ENCODE measurements at places on chromosomes 11 and 22.
A peak's percentile ranks its signal among the peaks of the same experiment; 100 is the strongest.

DNA sequence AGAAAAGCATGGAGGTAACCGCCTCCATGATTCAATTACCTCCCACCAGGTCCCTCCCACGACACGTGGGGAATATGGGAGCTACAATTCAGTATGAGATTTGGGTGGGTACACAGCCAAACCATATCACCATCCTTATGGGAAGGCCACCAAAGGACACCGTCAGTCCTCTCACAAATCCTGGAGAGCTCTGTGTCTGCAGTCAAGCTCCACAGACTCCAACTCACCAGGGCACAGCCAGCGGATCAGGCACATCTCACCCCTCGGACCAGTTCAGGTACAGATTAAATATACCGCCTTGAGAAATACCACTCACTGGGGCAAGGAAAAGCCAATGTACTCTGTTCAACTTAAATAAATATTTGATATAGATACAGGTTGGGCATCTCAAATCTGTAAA is 100.3 kb downstream of the MICAL3 start:
- DNase-seq, result no peak

DNA sequence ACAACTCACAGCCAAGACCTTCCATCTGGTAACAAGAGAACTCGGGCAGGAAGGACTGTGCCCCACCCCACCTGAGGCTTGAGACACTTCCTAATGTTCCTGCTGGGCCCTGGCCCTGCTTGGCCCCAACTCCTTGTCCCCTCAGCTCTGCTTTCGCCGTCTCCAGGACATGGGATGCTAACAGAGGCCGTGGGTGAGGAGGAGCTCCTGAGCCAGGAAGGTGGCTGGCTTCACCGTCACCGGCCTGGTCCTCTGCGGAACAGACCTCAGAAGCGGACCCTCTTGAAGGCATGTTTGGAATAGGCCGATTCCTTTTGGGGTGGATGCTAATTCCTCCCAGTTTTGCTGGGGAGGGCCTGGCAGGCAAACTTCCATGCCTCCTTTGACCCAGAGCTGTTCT is 154.3 kb downstream of the CACNA1I start:
- DNase-seq, result no peak

- DNase-seq, result no peak
Observed at GRCh38 chr22:48299124-48299523, 1528.5 kb downstream of the BRD1 start.

DNA sequence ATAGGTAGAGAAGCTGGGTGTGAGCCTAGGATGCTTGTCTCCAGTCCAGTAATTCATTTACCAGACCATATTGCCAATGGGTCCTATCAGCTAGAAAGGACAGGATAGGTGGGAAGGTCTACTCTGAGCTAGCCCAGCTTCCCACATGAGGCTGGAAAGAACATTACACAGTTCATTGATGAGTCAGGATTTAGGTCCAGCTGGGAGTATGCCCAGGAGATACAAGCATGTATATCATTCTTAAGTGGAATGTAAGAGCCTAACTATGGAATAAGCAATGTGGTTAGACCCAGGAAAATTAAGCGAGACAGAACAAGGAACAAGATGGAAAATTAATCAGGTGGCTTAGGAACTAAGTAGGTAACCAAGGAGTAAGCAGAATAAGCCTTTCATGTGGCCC is 59.0 kb upstream of the TBCEL start:
- DNase-seq, result no peak

GRCh38 chr11:1008803-1009145 is 27.7 kb downstream of the MUC6 start:
- DNase-seq, result no peak

DNA sequence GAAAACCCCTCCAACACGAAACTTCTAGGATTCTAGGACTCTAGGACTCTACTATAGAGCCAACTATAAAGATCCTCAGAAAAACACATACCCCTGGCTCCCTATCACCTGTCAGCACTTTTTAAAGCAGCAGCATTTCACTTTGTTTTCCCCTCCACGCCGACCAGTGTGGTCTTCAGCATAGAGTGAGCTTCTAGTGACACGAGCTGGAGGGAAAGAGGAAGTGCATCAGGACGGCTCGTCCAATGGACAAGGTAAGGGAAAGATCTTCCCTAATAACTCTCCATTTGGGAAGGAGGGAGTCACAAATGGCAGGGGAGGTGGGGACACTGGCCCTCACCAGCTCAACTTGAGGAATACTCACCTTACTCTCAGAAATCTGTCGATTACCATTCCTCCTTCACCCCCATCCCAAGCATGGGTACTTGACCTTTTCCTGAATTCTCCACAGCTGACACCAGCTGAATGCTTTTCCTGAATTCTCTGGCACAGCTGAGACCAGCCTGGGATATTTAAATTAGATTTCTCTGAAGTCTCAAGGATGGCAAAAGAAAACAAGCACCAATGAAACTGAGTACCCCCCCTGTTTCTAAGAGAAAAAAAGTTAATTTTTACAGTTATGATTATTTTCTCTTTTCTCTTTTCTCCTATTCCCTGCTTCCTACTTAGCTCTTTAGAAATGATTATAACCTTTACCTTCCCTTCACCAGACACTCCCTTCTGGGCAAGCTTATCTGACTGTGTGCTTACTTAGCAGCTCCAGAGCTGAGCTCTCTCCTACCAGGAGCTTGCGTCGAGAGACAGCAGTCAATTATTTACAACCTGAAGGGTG is 33.3 kb upstream of the NNMT start:
- DNase-seq, result peak; percentile 50

GRCh38 chr11:20114588-20114987 is 45.7 kb downstream of the DBX1 start:
- DNase-seq, result no peak

GRCh38 chr11:13962562-13963168 is at the start of gene SPON1:
Gene SPON1 (plus strand): TSS chr11:13962723. CDS start chr11:13962905, 182 bp downstream.
- no peak for DNase-seq

- peak; percentile 11 for DNase-seq
Observed at GRCh38 chr11:67006029-67006884, 16.7 kb upstream of the SYT12 start.

GRCh38 chr11:119370486-119371046 is 10.9 kb downstream of the USP2 start:
- no peak for DNase-seq

DNA sequence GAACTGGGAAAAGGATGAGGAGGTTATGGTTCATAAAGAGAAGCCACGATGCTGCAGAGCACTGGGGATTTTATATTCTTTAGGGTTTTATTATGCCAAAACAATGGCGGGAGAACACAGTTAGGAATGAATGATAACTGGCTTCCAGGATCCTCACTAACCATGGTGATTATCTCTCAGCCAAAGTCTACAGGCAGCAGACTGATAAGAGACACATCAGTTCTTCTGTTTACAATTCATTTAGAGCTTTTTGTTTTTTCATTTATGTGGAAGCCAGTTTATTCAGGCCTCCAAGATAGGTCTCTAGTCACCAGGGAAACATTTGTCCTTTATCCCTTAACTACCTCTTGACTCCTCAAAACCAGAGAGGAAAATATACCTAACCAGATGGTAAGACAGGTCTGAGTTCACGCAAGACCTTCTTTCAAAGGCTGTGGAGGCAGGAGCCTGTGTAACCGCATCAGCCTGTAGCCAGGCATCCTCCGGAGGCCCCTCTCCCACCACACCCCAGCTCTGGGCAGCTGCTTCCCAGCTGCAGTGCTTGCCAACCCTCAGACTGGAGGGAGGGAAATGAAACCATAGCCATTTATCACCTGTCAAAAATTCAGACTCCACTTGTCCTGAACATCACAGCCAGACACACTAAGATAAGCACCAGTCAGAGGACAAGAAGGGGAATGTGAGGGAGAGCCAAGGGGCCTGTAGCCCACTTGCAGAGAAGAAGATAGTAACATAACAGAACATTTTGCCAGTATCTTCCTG is 57.2 kb upstream of the FAM181B start:
- no peak for DNase-seq

DNA sequence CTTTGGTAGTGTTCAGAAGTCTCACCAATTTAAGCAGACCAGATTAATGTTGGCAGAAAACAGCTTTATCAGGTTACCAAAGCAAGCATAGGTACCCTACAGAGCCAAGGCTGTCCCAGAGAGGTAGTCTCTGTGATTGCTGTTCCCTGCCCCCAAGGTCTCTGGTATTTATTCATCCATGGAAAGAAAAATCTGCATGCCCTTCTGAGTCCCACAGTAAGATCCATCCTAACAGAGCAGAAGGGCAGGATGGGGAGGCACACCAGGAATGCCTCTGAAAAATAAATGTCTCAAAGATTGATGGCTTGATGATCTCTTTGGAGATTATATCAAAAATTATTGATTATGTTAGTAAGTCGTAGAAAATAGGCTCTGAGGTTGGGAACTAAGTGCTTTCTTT is 122.8 kb downstream of the FAT3 start:
- no peak for DNase-seq

DNA sequence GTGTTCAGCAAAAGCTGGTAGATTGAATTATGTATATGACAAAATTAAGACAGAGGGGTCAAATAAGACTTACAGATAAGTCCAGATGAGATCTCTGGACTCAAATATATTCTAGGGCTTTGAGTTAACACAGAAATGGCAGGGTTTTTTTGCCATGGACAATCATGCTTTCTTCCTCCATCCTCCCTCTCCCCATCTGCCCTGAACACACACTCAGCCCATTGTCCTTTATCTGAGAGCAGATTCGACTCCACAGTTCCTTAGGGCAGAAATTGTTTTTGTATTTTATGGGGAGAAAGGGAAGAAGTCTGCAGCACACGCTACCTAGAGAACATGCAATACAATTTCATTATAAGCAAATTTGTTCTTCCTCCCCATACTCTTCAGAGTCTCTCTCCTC is 86.8 kb downstream of the SLC1A2 start:
- peak; percentile 65 for DNase-seq

DNA sequence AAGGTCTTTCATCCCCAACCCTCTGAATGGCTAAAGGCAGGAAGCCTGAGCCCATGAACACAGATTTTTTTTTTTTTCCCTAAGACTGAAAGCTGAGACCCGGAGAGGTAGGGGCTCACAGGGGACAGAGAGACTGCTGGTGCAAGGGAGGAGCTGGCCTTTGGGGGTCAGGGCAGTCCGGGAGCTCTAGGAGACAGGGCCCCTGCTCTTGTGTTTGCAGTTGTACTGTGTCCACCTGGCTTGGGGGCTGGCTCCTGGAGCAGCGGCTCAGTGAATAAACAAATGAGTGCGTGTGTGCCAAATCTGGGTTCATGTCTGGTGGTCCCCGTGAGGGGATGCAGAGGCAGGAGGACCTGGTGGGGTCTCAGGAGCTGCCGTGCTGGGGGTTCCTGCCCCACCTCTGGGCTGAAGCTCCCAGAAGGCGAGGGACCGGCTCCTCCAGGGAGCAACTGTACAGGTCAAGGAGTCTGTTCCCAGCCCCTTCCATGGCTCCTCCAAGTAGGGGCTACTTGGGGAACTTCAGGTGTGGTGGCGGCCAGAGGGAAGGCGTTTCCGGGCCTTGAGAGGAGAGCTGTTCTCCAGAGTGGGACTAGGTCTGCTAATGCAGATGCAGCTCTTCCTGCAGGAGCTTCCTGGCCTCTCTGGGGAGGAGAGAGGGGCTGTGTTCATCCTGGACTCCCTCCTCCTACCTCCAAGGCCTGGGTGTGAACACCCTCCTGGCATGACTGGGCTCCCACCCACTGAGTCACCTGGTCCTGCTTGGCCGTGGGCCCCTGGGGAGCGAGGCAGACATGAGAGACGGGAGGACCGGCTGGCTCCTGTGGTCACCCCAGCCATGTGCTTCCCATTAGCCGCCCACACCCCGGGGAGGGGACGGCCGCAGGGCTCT is 57.6 kb downstream of the FBXO7 start:
- DNase-seq, result no peak

- no peak for DNase-seq
Observed at GRCh38 chr11:120031156-120031555, 106.8 kb downstream of the TRIM29 start.

DNA sequence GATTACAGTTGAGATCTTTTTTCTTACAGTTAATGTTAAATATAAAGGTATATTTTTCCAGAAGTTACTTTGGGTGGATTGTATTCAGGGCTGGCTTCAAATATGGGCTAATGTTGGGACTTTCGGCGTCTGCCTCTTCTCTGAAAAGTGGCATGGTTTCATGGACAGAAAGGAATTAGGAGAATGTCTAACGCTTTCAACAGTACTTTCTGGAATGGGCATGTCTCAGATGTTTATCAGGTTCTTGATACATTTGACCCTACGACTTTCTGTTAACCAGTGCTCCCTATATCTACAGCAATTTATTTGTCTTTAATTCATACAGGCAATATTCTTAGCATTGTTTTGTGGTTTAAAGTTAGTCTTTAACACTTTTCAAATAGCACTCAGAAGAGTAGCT is 33.7 kb downstream of the ZC3H12C start:
- no peak for DNase-seq

GRCh38 chr11:33667819-33668467 is 32.7 kb downstream of the C11orf91 start:
- DNase-seq, result no peak

DNA sequence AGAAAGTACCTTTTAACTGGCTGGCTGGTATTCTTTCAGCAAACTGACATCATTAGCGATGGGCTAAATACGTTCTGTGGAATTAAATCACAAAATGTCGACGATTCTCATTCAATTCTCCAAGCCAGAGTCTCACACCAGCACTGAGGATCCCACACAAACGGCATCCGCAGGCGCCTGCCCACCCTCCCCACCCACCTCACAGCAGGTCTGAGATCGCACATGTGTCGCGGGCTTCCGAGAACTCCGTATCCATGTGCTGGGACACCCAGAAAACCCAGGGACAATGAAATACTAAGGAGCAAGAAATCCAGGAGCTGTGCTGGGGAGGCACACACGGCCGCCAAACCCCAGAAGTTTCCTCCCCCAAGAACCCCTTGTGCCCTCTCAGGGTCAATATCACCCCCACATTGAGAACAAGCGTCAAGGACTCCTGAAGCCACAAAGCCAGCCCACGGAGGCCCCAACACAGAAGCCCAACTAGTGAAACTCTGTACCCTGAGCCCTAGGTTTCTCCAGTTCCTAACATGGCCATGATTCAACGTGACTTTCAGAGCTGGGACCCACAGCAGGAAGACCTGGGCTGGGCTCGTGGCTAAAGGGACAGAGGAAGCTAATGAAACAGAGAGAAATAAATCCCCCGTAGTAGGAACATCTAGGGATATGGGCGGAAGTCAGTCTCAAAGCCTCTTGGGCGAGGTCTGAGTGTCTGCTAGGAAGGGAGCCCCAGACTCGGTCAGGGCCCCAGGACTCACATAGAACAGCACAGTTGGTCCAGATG is 8.0 kb downstream of the TOLLIP start:
- no peak for DNase-seq

GRCh38 chr11:17988465-17988864 is 24.4 kb downstream of the SERGEF start:
- no peak for DNase-seq

DNA sequence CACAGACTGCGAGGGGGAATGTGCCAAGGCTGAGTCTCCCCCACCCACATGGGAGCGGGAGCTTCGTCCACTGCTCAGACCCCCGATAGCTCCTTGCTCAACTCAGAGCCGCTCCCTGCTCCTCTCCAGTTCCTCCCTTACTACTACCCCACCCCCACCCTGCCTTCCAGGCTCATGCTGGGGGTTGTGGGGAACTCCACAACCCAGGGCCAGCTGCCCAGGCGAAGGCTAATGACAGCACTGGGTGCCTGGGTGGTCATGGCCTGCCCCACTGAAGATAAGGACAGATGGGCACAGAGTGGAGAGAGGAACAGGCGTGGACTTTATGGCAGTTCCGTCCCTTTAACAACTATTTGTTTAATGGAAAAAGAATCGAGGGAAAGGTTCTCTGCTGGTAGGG is 73.7 kb downstream of the PDE2A start:
- DNase-seq, result no peak
